ENCODE measurements at places on chromosomes 1 and 21.

GRCh38 chr1:112707221-112708001 is 484 bp upstream of the RHOC start:
- DNase-seq, result peak; percentile 46

DNA sequence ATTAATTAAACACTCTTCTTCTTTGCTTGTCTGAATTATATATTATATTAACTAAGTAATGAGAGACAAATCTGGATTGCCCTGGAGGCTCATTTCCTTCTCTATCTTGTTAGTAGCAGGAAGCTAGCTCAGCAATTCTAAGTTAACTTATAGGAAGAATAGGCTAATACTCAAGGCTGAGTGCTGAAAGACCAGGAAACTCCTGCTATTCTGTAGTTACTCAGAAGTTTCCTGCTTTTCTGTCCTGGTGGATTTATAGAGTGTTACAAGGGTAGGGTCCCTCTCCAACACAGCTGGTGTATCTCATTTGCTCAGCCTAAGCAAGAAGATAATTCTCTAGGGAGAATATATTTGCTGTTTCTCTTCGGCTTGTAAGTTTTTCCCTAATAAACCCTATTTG is 29.2 kb downstream of the HSPA13 start:
- DNase-seq, result no peak

DNA sequence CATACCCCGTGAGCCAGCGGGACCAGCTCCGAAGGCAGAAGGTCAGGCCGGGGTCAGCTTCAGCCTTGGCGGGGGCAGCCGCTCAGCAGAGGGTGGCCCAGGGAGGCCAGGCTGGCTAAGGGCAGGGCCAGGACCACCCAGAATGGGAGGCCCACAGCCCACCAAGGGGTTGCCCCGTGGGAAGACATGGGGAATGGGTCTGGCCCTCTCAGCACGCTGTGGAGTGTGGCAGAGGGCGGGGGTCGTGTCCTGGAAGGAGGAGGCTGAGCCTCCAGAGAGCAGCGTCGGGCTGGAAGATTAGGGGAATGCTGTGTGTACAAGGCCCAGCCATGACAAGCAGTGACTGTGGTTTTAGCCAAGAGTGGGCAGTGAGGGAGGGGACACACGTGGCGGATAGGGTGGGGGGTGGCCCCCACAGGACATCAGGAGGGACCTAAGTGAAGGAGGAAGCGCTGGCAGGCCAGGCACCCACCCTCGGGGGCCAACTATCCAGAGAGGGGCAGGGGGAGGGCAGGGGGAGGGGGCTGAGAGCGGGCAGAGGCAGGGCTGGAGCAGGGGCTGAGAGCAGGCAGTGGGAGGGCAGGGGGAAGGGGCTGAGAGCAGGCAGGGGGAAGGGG is 43.9 kb upstream of the POFUT2 start:
- DNase-seq, result no peak

- DNase-seq, result no peak
Measured at GRCh38 chr21:38852708-38853107, 47.0 kb downstream of the ETS2 start.

DNA sequence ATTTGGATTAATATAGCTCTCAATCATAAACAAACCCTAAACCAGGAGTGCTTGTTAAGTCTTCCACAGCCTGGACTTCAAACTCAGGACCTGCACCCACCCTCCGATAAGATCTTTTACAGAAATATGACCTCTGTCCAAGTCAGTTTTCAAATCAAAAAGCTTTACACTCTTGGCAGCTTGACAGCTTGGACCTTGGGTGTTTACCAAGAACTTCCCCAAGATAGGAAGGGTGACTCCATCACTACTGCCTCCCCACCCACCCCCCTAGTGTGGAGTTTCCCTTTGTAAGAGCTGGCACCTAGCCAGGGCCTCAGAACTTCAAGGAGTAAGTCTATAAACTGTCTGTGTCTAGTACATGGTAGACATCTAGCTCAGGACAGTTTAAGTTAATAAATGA is 9.6 kb downstream of the BCAR3 start:
- no peak for DNase-seq

DNA sequence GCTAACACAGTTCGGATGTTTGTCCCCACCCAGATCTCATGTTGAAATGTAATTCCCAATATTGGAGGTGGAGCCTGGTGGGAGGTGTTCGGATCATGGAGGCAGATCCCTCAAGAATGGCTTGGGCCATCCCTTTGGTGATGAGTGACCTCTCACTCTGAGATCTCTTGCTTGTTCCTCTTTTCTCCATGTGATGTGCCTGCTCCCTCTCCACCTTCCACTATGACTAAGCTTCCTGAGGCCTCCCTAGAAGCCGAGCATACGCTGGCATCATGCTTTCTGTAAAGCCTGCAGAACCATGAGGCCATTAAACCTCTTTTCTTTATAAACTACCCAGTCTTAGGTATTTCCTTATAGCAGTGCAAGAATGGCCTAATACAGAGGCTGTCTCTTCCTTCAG is 8.1 kb upstream of the PLA2G5 start:
- DNase-seq, result no peak

DNA sequence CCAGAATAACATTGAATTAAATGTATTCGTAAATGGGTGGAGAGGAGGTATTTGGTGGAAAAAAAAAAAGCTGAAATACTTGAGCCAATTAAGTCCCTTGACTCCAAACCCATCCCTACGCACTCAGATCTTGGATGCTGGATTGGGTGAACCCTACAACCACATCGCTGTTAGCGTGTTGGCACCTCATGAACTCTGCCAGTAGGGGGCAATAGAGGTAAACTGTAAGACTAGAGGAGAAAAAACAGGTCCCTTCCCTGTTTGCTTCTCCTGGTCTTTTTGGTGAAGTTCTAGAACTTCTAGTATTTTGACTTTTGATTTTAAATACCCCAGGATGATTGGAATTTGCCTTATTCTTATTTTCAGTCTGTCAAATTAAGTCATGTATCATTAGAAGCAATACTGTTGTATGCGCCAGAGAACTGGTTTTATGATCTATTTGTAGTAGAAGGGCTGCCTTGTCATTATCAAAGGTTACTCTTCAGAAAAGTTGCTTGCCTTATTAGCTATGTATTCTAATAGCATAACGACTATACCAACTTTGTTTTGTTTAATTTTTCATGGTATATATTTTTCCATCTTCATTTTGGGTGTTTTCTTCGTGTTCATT is 1.9 kb upstream of the OR13G1 start:
- DNase-seq, result no peak

- DNase-seq, result no peak
Measured at GRCh38 chr1:226135059-226135651, 51.4 kb downstream of the ACBD3 start.

DNA sequence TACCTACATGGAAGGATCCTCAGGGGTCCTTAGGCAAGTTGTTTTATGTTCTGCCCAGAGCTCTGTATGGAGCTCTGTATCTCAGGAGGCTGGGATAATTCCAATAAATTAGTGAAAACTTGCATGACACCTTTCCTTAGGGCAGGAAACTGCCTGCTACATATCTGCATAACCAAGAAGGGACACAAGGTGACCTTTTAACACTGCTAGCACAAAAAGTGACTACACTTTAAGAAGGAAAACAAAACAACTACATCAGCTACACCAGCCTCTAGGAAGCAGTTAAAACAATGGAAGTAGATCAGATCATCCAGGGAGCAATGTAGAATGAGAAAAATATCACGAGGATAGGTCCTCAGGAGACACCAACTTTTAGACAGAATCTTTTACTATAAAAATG is 93.9 kb downstream of the TNFSF18 start:
- DNase-seq, result no peak

DNA sequence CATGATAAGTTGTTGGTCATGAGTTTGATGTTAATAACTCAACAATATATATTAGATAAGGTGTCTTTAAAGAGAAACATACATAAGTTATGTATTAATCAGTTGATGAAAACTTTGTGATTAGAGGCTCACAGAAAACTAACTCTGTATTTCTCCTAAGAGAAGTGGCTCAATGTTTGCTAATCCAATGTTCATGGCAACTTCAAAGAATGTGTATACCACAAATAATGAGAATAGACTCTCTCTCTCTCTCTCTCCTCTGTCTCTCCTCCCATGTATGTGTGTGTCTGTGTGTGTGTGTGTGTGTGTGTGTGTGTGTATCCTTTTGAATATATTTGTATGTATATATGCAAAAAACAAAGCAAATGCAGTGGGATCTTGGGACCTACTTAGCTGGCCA is 1304.9 kb downstream of the MRPL39 start:
- DNase-seq, result no peak

- no peak for DNase-seq
Measured at GRCh38 chr1:9320520-9321479, 28.1 kb downstream of the SPSB1 start.

DNA sequence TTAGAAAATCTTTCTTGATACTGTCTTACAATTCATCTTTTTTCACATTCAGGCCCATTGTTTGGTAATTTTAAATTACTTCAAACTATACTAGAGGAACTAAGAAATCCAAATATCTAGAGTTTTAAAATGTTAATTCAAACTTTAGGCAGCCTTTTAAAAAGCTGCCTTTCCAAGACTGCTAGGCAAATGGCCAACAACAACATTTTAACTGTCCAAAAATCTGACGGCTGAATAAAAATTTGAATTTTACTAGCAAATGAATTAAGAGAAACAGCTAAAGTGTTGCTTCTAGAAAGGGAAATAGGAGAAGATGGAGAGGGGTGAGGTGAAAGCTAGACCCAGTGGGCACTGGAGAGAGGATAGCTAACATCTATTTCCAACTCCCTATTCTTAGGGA is 17.2 kb downstream of the DPYD start:
- no peak for DNase-seq

DNA sequence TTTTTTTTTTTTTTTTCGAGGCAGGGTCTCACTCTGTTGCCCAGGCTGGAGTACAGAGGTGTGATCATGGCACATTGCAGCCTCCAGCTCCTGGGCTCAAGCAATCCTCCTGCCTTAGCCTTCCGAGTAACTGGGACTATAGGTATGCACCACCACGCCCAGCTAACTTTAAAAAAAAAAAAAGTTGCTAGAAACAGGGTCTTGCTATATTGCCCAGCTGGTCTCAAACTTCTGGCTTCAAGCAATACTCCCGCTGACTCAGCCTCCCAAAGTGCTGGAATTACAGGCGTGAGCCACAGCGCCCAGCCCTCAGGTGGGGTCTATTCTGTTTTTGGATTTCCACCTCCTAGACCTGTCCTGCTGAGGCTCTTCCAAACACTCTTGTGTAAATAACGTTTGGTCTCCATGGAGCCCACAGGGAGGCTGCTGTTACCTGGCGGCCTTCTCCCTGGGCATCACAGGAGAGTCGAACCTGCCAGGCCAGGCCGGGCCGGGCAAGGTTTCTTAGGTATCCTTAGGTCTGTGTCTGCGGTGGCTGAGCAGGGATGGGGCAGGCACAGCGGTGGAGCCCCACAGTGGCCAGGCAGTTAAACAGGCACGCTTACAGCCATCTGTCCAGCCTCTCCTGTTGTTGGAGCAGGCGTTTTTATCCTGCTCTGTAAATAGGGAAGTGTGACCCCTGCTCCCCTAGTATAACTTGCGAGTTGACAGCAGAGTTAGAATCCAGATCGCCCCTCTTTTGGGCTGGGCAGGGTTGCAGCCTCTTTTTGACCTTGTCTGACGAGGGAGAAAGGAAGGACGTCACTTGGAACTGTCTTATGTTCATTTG is 18.8 kb downstream of the PLEKHM2 start:
- no peak for DNase-seq

DNA sequence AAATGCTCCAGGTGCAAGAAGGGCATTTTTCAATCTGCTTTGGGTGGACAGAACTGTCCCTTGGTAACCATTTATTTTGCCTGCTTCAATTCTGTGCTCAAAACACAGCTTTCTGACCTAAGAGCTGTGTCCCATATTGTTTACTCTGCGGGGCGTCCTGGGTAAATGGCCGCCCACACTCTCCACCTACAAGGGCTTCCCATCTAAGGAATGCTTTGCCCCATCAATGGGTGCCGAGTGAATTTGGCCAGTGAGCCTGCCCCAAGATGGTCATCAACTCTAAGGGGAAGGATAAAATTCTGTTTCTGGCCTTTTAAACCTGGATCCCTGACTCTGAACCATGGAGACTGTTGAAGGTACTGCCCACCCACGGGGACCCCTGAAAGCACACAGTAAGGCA is 55.5 kb upstream of the FAM89A start:
- DNase-seq, result no peak

DNA sequence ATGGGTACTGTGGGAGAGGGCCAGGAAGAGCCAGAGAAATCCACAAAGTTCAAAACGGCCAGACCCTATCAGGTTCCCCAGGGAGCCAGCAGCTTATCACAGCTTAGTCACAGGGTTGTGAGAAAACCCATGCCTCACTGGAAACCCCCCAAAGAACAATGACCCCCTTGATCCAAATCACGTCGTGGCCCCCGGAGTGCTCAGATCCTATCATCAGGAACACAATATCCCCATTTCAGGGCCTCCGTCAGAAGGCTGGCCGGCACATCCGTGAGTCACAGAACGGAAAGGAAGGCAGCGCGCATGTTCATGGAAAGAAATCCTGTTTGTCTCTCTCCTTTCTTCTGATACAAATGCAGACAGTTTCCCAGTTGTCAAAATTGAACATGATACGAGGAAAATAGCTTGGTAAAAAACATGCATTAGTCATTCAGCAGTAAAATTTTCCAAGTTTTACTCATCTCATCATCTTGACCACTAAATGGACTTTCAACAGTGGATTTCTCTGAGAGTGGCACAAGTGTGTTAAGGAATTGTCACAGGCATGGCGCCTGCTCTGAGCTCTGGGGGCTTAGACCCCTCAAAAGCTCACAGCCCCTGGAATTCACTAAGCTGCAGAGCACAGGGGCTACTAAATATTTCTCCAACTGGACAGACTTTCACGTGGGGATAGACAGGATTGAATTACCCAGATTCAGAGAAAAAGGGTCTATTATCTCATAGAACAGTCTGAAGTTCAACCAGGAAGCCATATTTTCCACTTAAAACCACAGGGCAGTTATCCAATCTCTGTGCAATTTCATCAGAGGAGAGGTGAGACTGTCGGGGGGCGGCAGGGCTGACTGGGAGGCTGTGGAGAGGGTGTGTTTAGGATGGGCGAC is 124.8 kb downstream of the RIPK4 start:
- no peak for DNase-seq

DNA sequence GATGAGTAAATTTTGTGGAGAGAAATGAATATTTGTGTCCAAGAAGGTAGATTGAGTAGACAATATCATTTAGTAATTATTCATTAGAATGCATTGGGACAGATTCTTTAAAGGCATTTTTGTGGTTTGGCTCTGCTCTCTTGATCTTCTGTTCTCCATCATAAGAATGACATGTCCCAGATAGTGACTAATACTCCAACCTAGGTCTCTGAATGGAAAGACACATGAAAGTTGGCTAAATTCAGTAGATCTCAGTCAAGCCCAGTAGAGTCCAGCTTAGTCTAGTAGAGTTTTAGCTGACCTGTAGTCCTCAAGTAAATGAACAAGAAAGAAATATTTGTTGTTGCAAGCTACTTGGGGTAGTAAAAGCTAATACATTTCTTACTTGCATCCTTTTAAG is 61.8 kb upstream of the DNAH14 start:
- DNase-seq, result no peak

- DNase-seq, result no peak
Measured at GRCh38 chr1:205629751-205630150, 2.1 kb downstream of the ELK4 start.

GRCh38 chr21:38337793-38338192 is 81.0 kb downstream of the KCNJ15 start:
- DNase-seq, result no peak

Measured in activated CD4-positive, alpha-beta T cell treated with anti-CD3 and anti-CD28 coated beads for 1 hour (primary cell).